Left hindlimb (tissue), 1 donor: ENCODE measurements at places on chromosomes 6 and 20.

DNA sequence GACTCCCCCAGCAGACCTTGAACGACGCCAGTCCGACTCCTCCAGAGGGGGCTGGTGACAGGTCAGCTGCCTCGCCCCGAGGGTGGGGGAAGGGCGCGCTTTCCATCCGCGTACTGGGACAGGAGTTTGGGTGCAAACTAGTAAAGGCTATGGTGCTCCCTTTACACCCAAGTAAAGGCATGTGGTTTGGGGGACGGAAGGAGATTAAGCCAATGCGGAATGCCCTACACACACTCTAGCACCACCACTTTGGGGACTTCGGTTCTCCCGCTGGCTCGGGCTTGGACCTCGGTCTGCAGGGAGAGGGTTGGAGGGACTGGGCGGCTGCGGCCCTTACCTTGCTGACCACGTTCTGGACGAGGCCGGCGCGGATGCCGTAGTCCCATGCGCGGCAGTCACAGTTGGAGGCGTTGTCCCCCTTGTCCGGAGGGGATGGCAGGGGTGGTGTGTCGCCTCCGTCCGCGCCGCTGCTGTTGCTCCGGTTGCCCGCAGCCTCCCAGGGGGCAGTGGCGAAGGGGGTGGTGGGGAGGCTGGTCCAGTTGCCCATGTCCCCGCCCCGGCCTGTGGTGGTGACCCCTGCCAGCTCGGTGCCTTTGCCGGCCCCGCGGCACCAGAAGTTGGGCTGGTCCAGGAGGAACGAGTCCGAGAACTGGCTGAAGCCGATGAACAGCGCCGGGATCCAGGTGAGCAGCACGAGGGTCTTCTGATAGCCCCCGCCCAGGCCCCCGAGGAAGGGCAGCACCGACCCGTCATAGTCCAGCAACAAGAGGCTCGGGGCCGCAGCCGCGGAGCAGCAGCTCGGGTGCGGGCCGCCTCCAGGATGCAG lies 1.1 kb downstream of the SLC22A23 start:
- DNase-seq: no peak

DNA sequence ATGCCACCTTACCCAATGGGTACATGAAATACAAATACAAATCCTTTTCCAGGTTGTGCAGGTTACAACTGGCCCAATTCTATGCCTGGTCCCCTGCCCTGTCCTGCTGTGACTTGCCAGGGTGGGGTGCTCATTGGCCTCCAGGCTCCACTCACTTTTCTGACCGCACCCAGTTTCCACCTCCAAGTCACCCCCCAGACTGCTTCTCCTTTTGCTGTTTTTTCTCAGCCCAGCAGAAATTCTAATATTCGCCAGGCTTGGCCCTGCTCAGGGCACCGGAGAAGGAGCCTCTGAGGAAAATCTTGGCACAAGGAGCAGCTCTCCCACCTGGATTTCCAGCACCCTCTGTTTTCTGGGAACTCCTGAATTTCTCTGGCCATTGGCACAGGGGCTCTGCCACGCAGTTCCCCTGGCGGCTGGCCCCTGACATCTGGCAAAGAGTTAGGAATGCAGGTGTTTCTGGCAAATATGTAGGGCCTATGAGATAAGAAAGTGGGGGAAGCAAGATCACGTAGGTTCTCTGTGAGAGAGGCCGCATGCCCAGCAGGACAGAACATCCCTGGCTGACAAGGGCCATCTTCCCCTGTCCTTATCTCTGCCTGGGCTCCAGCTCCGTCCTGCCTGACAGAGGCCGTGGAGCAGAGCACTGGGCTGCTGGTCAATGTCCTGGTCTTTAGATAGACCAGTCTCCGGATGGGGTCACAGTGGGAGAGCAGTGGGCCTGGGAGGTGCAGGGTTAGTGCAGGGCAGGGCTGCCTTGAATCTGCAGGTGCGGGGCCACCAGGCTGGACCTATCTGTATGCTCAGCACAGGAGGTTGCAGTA lies 2.9 kb upstream of the RAET1E start:
- DNase-seq: no peak

DNA sequence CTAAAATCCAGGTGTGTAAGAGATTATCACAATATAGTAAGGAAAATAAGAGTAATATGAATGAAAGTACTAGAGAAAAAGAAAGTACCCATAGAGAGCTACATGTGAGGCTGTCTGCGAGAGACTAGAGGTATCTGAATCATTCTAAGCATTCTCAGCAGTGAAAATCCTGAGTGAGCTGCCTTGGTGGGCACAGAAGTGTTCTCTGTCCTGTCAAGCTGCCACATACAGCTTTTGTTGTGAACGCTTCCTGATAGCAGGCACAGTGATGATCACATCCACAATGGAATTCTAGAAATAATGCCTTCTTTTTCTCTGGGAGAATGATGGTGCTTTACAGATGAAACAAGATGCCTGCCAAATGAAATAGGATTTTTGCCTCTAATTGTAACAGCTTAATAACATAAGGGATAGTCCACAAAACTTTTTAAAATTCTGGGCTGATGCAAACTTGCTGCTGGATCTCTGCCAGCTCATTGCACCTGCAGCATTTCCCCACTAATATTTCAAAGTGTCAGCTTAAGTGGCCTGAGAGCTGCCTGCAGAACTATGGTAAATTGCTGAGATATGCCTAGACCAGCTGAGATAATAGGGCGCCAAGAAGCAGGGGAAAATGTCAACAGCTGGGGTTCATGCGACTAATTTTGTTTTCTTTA lies 620.5 kb downstream of the DOK5 start:
- no peak for DNase-seq

DNA sequence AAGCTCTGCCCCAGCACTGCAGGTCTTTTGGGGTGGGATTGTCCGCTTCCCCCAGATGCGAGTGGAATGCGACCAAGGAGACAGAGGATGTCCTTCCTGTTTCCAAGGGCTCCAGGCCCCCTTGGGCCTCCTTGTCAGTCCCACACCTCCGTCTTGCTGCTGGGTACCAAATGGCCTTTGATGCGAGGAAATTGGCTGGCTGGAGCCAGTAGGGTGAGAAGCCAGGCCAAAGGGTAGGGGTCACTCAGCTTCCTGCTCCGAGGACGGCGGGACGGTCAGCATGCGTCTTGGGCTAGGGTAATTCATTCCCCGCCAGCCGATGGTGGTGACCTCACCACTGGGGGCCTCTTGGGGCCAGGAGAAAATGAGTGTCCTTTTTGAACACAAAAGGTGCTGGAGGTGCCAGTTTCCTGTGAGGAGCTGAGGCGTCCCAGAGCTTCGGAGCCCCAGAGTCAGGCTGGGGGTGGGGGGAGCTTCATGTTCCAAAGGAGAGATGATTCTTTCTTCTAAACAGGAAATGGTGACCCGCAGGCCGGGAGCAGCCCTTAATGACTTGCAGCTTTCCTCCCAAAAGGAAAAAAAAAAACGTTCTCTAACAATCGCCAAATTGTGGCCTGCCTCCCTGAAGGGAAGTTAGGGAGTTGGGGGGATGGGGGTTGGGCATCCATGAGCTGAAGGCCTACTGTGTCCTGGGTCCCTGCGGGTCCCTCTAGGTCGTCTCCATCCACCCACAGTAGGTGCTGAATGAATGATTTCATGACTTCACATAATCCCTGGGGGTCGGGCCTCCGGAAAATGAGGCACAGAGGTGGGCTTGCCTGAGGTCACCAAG lies 6.7 kb downstream of the SNAI1 start:
- DNase-seq: peak; percentile 82

- DNase-seq: no peak
Observed at GRCh38 chr6:17349427-17349826, 44.0 kb upstream of the CAP2 start.

GRCh38 chr6:119891206-119891605 lies 541.6 kb upstream of the MAN1A1 start:
- no peak for DNase-seq

DNA sequence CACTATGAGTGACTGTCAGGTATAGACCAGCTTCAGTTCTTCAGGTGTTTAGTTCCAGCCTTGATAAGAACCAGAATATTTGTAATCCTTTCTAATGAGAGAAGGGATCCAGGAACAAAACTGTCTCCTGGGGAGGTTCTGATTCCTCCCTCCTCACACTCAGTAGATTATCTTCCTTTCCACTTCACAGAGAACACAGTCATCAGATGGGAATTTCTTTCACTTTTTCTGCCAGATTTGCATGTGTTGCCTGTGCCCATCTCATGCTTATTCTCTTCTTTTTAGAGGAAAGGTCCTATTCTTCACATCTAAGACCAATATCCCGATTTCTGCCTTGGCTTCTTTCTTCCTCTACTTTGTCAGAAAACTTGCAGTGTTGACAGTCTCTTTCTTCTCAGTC lies 50.8 kb downstream of the CD109 start:
- no peak for DNase-seq

GRCh38 chr20:63567386-63568169 lies 6.5 kb downstream of the HELZ2 start:
- DNase-seq: no peak

DNA sequence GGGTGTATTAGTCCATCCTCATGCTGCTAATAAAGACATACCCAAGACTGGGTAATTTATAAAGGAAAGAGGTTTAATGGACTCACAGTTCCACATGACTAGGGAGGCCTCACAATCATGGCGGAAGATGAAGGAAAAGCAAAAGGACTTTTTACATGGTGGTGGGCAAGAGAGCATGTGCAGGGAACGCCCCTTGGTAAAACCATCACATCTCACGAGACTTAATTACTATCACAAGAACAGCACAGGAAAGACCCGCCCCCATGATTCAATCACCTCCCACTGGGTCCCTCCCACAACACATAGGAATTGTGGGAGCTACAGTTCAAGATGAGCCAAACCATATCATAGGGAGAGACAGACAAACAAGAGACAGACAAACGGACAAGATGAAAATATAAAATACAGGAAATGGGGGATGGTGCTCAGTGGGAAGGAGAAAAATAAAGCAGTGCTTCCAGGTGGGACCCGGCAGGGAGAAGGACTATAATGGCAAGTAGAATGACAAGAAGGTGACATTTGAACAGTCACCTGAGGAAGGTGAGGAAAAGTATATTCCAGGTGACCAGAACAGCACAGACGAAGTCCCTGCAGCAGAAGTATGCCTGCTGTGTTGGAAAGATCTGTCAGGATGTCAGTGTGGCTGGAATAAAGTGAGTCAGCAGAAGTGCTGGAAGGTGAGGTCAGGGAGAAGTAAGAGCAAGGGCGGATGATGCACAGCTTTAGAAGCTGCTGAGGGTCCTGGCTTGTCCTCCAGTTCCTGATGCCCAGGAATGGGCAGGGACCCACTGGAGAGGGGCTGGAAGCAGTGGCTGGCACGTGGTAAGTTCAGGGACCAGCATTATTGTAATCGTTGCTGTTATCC lies 61.1 kb downstream of the SLC2A10 start:
- no peak for DNase-seq

GRCh38 chr20:18191306-18191705 lies 53.6 kb downstream of the KAT14 start:
- no peak for DNase-seq

- no peak for DNase-seq
Observed at GRCh38 chr6:75935473-75935793, 137.0 kb downstream of the IMPG1 start.

DNA sequence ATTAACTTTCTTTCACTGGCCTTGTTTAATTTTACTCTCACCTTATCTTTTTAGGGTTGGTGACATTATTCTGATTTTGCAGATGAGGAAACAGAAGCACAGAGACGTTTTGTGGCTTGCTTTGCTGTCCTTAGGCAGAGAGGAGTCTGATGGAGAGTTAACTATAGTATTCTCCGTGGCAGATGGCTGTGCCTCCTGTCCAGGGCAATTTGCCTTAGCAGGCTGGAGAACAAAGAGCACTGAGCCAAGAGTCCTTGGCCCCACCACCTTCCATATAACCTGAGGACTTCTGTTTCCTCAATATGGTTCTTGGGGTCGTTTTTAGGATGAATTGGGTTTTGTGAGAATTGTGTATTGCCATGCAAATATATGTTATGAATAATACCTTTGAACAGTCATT lies 71.4 kb upstream of the BACH2 start:
- DNase-seq: no peak

DNA sequence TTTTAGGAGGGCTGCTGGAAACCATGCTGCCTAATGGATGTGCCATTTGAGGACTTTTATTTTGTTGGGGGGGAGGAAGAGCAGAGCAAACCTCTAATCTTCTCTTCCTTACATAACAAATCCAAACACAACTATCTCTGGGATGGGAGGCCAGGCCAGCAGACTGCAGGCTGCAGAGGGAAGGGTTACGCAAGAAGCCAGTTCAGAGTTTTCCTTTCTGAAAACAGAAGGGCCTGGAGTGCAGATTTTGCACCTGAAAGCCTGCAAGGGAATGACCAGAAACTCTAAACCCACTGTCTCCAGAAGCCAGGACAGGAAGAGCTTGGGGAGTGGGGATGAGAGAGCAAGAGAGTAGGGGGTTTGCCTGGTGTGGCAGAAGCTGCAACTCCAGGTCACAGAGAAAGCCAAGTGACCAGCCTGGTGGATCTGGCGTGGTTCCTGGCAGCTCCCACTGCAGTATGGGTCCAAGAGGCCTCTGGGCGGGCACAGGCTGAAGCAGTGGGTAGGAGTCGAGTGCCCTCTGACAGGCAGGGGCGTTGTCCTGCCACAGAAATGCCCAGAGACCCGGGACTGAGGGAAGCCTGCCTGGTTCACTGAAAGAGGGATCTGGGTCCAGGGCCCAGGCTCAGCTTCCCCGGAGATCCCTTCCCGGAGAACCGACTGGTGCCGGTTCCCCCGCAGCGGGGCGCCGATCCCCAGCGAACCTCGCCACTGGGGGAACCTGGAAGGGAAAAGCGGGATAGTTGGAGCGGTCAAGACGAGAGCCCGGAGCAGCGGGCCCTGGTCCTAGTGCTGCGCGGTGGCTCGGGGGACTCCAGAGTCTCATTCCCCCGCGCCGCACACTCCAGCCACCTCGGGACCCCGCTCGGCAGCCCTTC lies 6.7 kb downstream of the MAFB start:
- DNase-seq: no peak

GRCh38 chr6:140253096-140253495 lies 878.6 kb upstream of the CITED2 start:
- DNase-seq: no peak

DNA sequence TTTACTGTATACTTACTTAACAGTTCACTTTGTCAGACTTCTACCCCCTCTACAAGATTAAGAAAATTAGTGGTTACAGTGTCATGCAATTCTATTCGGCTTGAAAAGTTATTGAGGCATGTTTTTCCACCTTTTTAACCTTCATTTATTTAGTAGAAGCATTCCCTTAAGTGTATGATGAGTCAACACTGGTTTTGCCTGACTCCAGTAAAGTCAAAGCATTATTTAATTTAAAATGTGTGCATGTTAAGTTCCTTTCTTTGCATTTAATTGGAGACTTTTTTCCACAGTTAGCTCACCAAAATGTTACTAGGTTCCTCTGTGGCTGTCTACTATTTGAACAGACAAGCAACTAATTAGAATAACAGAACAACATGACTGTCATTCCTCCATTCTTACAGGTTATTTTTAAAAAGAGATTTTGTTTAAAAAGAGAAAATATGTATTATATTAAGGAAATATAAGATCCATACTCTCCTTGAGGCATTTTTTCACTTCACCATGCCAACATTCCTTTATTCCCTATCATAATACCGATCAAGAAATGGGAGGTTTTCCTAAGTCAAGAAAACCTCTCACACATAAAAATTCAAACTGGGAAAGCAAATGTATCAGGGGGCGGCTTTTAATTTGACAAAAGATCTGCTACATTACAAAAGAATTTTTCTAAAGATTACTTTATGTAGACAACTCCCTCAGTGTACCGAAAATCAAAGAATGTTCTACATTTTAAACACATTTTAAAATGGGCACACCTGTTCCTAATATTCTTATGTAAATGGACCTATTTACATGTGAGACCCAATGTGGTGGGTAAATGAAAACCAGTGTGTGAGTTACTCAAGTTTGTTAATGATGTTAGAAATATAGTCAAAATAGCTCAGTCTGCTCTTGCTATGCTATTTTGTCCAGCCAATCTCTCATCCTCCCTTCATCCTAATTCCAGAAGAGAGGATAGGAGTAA lies 361.2 kb downstream of the UTRN start:
- no peak for DNase-seq

- DNase-seq: no peak
Observed at GRCh38 chr6:4020822-4021132, 58.2 kb downstream of the FAM217A start.
